ENCODE measurements at places on chromosomes 6 and 20.
A peak's percentile ranks its signal among the peaks of the same experiment; 100 is the strongest.

DNA sequence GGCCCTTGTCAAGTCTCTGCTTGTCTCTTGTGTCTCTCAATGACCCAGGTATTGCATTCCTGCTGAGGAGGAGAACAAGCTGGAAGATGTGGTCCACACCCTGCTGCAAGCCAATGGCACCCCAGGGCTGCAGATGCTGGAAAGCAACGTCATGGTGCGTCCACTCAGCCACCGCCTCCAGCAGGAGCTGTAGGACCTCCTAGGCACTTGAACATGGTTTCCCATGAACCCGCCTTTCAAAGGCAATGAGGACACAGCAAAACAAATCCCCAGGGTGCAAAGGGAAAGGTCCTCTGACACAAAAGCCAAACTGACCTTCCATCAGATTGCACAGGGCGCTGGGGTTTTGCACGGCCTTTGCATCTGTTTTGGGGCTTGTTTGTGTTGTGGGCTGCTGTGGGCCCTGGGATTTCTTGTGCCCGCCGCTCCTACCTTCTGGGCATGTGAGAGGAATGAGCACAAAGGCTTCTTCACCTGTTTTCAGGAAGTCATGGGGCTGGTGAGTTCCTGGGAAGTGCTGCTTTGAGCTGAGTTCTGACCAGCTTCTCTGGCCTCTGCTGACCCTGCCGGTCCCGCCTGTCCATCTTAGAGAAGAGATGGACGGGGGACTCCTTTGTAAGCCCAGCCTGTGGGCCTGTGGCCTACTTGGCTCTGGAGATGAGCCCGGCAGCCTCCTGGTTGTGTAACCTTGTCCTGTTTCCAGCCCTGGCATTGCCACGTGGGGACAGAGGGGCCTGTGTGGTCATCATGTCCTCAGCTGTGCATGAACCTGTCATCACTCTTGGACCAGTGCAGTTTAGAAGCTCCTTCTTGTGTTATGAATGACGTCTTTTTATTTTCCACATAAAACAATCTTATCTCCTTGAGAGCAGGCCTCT lies 151.3 kb downstream of the DTNBP1 start:
- DNase-seq = no peak

- DNase-seq = peak; percentile 19
These were observed 67.1 kb upstream of the ADGRF4 start for GRCh38 chr6:47631269-47631772.

DNA sequence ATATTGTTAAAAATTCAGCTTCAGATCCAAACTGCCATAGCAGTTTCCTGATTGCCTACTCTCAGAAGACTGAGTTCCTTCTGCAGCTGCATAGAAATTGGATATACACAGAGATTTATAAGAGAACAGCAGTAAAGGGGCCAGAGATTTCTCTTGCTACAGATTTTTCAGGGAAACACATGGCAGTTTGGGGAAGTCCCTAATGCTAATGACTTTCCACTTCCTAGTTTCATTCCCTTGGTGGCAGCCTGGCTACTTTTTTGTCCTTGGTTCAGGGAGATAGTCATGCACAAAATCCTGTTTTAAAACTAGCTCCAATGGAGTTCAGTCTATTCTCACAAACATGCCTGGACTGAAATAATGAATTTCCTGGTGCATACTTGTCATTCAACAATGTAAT lies 125.3 kb upstream of the PLCB4 start:
- DNase-seq = no peak

- DNase-seq = no peak
These were observed 124.8 kb downstream of the AHI1 start for GRCh38 chr6:135372758-135373157.

- DNase-seq = no peak
These were observed 35.4 kb upstream of the RCAN2 start for GRCh38 chr6:46526607-46527006.

GRCh38 chr20:21246161-21246560 lies 57.0 kb upstream of the XRN2 start:
- DNase-seq = no peak

DNA sequence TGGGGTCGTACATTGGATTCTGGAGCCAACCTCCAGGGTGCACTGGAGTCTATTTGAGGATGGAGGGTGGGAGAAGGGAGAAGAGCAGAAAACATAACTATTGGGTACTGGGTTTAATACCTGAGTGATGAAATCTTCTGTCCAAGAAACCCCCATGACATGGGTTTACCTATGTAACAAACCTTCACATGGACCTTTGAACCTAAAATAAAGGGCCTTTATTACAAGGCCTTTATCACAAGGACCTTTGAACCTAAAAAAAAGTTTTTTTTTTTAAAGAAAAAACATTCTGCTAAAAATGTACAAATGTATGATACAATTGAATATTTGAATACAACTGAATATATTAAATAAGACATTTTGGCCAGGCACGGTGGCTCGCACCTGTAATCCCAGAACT lies 38.1 kb upstream of the ZNF133 start:
- DNase-seq = no peak

DNA sequence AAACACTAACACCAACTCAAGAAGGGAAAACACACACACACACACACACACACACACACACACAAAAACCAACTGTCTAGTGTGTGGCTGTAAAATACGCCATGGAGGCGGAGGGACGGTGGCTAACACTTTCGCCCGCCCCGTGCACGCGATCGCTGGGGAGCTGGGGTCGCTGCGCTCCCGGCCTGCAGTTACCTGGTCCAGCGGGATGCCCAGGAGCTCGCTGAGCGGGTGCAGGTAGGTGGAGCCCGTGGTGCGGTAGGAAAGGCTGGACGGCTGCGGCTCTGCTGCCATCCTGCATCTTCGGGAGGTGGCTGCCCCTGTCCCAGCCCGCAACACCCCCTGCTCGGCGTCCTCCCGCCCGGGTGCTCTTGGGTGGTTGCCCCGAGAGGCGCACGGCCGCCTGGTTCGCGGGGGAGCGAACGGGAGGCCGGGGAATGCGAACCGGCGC lies 303 bp downstream of the MBOAT1 start:
- peak; percentile 45 for DNase-seq

DNA sequence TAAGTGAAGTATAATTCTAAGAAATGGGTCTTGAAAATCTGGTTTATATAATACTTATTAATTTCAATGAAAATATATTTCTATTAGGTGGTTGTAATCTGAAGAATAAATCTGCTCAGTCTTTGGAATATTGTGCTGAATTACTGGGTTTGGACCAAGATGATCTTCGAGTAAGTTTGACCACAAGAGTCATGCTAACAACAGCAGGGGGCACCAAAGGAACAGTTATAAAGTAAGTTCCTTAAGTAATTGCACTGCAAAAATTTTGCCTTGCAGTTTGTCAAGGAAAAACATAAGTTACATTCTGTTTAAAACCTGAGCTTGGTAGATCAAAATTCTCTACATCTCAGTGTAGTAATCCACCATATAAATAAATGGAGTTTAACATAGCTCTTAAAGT lies 106.0 kb downstream of the MYO6 start:
- peak; percentile 40 for DNase-seq

GRCh38 chr6:54002116-54002515 lies 109.1 kb upstream of the MLIP start:
- no peak for DNase-seq

GRCh38 chr20:39568109-39568508 lies 606.0 kb downstream of the DHX35 start:
- no peak for DNase-seq

- DNase-seq = peak; percentile 56
These were observed at the start of gene SNAP25 for GRCh38 chr20:10218536-10219451. SNAP25 (plus strand) TSS chr20:10218830; CDS start chr20:10275492, 56,662 bp downstream.

- no peak for DNase-seq
These were observed 3.8 kb upstream of the RANBP9 start for GRCh38 chr6:13715444-13715883.

Data from hindlimb muscle (tissue), 1 donor.